H9 (cell line): ENCODE measurements at places on chromosomes 3 and 15.

GRCh38 chr3:136885357-136886213 is 23.6 kb downstream of the NCK1 start:
- DNase-seq = no peak

- no peak for DNase-seq
Observed at GRCh38 chr3:111668888-111669488, 73.8 kb upstream of the ZBED2 start.

DNA sequence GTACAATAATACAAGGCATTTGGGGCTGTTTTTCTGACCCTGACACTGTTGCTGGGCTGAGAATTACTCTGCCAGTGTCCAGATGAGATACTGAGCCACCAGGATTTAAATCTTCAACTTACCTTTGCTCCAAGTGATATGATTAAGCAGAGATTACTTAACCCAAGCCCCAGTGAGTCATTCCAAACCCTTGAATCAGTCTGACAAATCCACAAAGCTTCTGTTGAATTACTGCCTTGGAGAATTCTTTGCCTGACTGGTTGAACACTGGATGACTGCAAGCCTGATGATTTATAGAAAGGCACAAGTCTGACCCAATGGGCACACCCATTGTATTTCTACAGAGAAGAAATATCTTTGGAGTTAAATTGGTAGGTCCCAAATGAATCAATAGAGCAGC is 88.2 kb upstream of the TSC22D2 start:
- no peak for DNase-seq

DNA sequence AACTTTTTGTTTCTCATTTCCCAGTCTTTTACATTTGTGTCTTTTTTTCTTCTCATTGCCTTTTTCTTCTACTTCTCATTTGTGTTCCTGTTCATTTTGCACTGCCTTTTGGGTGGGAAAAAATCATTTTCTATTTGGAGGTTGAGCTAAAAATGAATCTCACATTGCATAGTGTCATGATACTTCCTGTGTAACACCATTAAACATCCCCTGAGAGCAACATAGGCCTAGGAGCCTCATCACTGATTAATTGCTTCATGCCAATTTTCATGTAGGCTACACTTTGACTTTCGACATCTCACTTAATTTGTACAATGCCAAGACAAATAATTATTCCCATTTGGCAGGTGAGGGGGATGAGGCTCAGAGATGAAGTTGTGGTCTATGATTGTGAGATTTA is 279.2 kb downstream of the EDEM1 start:
- DNase-seq = no peak
